ENCODE measurements at places on chromosomes 13 and 19.
A peak's percentile ranks its signal among the peaks of the same experiment; 100 is the strongest.

- no peak for DNase-seq
Measured at GRCh38 chr13:28658539-28658795, 463 bp upstream of the POMP start.

DNA sequence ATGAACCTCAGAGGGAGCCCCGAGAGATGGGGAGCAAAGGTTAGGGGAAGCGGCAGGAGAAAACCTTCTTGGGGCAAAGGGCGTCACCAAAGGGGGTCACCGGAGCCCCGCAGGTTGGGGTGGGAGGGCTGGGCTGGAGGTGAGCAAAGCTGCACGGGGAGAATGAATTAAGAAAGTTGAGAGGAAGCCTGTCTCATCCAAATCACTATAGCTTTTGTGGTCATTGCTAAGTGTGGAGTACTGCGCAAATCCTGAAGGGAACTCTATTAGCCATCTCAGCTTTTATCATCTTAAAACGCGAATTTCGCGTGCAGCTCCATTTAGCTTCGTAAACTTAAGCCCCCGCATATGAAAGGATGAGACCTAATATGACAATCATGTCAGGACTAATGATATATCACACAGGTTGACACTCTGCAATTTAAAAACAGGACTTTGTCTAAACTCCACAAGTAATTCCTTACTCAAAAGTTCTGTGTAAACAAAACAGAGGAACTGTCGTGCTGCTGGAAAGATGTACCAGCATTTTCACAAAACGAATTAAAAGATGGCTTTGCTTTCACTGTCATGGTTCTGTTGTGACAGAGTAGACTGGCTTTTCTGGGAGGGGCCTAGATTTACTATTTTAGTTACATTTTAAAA lies 631 bp downstream of the LACC1 start:
- peak; percentile 32 for DNase-seq

DNA sequence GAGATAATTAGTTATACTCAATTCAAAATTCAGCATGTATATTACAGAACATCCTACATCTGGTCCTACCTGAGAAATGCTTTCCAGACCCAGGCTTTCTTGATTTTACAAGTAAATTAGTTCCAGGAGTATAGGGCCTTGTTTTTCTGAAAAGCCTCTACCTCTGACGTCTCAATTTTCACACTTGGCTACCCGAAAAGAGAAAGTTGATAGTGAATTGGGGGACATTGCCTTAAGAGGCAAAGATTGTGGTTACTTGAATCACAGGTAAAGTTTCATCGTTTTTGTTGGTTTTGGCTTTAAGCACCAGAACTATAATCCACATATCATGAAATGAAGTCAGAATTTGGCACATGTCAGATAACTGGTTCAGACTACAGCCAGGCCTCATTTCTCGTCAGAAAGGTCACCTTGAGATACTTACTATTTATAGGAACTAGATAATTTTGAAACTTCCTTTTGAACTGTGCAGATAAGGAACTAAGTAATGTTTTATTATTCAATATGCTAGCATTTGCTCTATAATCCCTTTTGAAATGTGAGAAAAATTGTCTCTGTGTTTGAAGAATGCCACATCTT lies 30.8 kb downstream of the FAM124A start:
- DNase-seq, result no peak

- DNase-seq, result no peak
Measured at GRCh38 chr13:76778853-76779252, 107.4 kb downstream of the KCTD12 start.

- DNase-seq, result no peak
Measured at GRCh38 chr13:64413529-64413928, 2816.6 kb downstream of the PCDH9 start.

- no peak for DNase-seq
Measured at GRCh38 chr13:99376924-99377323, 69.7 kb upstream of the GPR183 start.

- peak; percentile 53 for DNase-seq
Measured at GRCh38 chr13:23433171-23434153, at the start of gene SACS. SACS (minus strand) TSS chr13:23433702; CDS start chr13:23411239, 22,463 bp downstream.

DNA sequence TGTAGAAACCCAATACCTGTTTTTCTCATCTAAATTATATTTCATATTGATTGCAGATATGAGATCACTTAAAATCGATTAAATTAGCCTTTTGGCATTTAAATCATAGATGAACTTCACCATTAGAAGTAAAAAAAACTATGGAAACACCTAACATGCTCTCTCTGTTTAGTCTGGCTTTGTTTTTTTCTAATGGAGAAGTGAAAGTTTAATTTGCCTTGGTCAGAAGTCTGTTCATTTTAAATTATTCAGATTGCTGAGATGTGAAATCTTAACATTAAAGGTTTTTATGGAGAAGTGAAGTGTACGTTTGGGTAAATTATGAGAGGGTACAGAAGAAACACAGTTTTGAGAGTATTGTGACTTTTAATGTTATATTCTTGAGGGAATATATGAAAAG lies 6.7 kb downstream of the SUGT1 start:
- DNase-seq, result no peak

DNA sequence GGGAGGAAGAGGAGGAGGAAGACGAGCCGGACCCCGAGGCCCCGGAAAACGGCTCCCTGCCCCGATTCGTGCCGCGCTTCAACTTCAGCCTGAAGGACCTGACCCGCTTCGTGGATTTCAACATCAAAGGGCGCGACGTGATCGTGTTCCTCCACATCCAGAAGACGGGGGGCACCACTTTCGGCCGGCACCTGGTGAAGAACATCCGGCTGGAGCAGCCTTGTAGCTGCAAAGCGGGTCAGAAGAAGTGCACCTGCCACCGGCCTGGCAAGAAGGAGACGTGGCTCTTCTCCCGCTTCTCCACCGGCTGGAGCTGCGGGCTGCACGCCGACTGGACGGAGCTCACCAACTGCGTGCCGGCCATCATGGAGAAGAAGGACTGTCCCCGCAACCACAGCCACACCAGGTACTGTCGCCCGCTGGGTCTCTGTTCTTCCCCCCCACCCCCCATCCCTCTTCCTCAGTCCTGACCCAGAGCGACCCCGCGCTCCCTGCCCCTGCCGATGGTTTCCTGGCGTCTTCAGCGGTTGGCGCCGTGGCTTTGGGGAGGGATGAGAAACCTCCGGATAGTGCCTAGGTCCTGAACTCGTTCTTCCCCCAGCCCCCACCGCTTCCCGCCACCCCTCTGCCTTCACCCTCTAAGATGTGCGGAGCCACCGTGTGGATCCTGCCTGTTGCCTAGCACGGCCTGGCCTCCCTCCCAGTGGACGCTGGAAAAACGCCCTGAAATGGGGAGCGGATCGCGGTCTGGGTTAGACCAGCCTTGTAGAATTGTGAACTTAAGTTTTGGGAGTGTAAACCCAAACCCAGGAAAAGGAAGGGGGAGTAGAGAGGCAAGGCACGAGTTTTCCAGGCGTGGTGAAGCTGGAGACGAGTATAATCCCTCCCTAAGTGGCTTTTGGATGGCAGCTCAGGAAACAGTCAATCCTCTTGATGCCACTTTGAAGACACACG lies 1.5 kb downstream of the HS6ST3 start:
- no peak for DNase-seq

DNA sequence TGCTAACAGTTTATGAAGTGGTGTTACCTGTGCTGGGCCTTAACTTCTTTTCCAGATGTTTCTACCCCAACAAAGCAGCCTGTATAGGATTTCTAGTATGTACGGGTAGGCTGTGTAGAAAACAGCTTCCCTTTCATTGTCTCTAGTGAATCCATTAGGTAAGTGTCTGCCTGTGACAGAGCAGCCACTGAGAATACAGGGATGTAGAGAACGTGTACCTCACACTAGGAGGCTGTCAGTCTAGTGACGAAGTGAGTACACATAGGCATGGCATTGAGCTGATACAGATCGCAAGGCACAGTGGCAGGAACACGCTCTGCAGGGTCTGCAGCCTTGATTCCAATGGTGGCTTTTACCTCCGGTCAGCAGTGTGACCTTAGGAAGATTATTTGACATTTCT lies 117.7 kb downstream of the SHISA2 start:
- DNase-seq, result no peak

DNA sequence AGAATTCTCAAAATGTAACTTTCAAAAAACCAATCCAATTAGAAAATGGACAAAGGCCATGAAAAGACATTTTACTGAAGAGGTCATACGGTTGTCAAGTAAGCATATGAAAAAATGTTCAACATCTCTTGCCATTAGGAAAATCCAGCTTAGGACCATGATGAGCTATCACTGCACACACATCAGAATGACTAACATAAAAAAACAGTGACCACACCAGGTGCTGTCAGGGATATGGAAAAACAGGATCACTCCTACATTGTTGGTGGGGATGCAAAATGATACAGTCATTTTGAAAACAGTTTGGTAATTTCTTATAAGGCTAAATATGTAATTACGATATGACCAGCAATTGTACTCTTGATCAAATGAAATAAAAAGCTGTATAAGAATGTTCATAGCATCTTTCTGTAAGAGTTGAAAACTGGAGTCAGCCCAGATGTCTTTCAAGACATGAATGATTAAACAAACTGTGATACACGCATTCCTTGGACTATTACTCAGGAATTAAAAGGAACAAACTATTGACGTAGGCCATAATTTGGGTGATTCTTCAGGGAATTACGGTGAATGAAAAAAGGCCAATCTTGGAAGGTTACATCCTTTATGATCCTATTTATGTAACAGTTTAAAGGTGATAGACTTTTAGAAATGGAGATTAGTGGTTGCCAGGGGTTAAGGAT lies 26.9 kb upstream of the RCBTB2 start:
- no peak for DNase-seq

GRCh38 chr13:102620516-102620915 lies 23.7 kb downstream of the TPP2 start:
- DNase-seq, result no peak

DNA sequence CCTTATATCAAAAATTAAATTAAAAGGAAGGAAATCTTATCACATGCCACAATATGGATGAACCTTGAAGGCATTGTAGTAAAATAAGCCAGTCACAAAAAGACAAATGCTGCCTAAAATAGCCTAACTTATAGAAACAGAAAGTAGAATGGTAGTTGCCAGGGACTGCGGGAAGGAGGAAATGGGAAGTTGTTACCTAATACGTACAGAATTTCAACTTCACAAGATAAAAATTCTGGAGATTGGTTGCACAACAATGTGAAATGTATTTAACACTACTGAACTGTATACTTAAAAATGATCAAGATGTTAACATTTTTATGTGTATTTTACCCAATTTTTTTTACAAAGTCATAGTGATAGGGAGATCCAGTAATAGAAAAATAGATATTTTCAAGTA lies 10.2 kb upstream of the N4BP2L2 start:
- DNase-seq, result no peak

GRCh38 chr13:69970520-69970919 lies 137.1 kb upstream of the ATXN8OS start:
- no peak for DNase-seq

GRCh38 chr19:41784312-41784711 lies 12.1 kb upstream of the CEACAM3 start:
- DNase-seq, result no peak

DNA sequence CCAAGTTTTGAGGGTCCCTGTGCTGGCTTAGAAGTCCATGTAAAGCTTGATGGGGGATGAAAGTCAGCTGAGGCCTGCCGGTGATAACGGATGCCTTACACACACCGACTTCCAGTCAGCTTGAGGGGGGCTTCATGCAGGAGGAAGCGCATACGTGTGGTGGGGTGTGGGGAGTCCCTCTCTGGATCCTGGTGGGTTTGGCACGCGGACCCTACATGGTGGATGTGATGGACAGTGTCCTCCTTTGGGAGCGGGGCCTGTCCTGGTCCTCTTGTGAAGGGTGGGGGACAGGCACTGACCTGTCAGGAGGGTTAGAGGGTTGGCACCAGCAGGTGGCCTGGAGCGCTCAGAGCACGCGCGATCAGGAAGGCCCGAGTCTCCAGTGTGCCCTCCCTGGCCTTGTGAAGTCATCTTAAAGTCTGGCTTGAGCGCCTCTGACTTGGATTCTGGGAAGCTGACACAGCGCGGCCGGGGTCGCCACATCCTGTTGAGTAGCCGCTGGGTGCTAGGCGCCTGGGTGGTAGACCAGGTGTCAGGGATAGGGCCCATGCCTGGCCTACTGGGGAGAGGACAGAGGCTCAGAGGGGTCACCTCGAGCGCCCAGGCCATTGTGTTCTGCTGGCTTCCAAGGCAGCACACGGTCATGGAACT lies 2.9 kb downstream of the DAZAP1 start:
- DNase-seq, result no peak

DNA sequence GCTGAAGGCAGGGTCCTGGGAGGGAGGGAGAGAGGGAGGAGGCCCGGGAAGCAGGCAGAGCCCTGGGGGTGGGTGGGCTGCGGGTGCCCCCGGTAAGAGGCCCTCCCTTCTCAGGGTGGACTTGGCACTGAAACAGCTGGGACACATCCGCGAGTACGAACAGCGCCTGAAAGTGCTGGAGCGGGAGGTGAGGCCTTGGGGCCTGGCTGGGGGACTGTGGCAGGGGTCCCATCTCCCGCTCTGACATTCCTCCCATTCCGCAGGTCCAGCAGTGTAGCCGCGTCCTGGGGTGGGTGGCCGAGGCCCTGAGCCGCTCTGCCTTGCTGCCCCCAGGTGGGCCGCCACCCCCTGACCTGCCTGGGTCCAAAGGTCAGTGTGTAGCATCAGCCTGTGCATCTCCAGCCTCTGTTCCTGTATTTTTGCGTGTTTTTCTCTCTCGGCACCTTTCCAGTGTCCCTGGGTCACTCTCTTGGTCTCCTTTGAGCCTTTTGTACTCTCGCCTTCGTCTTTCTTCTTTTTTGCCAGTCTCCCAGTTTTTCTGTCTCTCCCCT lies 53.4 kb downstream of the TRPM4 start:
- DNase-seq, result no peak

DNA sequence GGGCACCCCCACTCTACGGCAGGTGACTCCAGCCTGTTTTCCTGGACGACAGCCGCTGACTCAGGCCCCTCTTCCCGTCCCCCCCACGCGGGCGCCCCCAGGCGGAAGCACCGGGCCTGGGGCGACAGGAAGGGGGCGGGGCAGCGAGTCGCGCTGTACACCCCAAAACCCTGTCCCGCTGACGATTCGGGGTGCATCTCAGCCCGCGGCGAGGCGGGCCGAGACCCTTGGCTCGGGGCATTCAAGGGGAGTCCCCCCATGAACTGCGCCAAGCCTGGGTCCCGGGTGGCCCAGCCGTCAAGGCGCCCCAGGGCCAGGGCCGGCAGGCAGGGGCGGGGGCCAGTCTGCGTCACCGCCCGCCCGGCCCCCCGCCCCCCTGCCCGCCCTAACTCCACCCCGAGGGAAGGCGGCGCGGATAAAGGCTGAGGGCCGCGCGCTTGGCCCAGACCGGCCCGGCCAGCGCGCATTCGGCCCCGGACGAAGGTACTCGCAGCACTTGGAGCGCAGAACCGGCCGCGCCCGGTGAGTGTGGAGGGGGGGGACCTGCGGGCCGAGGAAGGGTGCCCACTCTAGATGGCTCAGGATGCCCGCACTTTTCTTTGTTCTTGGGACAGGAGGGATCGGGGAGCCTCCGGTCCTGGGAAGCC lies at the start of gene MIDN:
TSS of gene MIDN (plus strand) at position 445 of the 647 bp plus-strand sequence. CDS start 1,714 bp downstream, outside the sequence.
- peak; percentile 42 for DNase-seq
